Bronchial epithelial cell (primary cell): ENCODE measurements at places on chromosomes 1 and 21. TPM values are rescaled to one million over a fixed set of nuclear protein-coding genes. Genes with fewer than 3 reads are reported as not detected.

GRCh38 chr1:246179401-246179800 is 327.7 kb downstream of the SMYD3 start:
- no peak for DNase-seq

PLEKHN1 gene
- 1.6 and 5.4 TPM in 2 replicates for total RNA-seq

- no peak for DNase-seq
Observed at GRCh38 chr21:35384375-35384774, 335.3 kb upstream of the RUNX1 start.

GRCh38 chr1:47679301-47679791 is 241.5 kb downstream of the FOXD2 start:
- no peak for DNase-seq

SLC22A15 gene
- total RNA-seq: 20.1 and 22.6 TPM in 2 replicates

DNA sequence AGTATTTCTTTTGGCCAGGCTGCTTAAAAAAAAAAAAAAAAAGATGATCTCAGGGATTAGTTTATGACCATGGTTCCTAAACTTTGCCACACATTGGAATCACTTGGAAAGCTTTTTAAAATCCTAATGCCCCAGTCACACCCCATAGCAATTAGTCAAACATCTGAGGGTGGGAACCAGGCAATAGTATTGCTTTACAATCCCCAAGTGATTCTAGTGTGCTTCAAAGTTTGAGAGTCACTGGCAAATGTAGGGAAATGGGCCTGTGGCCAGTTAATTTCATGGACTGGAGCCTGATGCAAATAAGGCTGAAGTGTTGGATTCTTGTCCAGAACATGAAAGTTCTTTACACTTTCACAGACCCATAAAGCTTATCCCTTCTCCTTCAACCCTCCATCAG is 374.6 kb upstream of the ESRRG start:
- DNase-seq: no peak

DNA sequence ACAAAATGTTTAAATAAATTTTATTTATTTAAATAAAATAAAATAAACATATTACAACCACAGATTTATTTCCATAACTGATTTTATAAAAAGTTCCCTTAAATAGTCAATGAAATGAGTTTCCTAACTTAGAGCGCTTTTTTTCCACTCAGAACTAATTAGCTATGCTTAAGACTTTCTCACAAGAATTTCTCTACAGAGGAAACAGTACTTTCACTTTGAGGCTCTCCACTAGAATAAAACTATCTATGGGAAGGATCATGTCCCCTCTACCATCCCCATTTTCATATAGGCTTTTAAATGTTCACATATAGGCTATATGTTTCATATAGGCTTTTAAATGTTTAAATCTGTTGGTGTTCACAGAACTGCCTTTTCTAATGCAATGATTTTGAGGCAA is 40.0 kb upstream of the DPH5 start:
- no peak for DNase-seq
